ENCODE measurements at places on chromosomes 5 and 9. TPM values are rescaled to one million over a fixed set of nuclear protein-coding genes. Genes with fewer than 3 reads are reported as not detected.

- no peak for DNase-seq
- no peaks in the 10 kb centered on the region for H3K27me3 ChIP-seq
- H3K4me3 ChIP-seq, result no peak overlapping the region
- no peaks in the 10 kb centered on the region for H3K36me3 ChIP-seq
Measured at GRCh38 chr5:158848634-158849033, 251.1 kb downstream of the EBF1 start.

GRCh38 chr9:98700801-98701200 is 7.9 kb downstream of the GABBR2 start:
- no peaks in the 10 kb centered on the region for H3K36me3 ChIP-seq
- H3K27ac ChIP-seq, result no peak overlapping the region
- no peaks in the 10 kb centered on the region for H3K4me1 ChIP-seq
- H3K27me3 ChIP-seq, result peaks cover 19% of the 10 kb centered on the region

- H3K36me3 ChIP-seq, result peaks cover 32% of the 10 kb centered on the region
- DNase-seq, result no peak
- H3K4me3 ChIP-seq, result no peak overlapping the region
- H3K27me3 ChIP-seq, result no peaks in the 10 kb centered on the region
Measured at GRCh38 chr5:77066184-77066583, 20.9 kb downstream of the ZBED3 start.

GRCh38 chr5:148820461-148821395 is 5.7 kb upstream of the ADRB2 start:
- H3K27me3 ChIP-seq, result peaks cover 14% of the 10 kb centered on the region
- H3K36me3 ChIP-seq, result no peaks in the 10 kb centered on the region
- H3K4me3 ChIP-seq, result no peak overlapping the region

The CNTRL gene
- 13.3 TPM for total RNA-seq

The BRD8 gene
- total RNA-seq, result 59.6 TPM

The SLC36A3 gene
- not detected for total RNA-seq
